ENCODE measurements at places on chromosomes 16 and 17.

- no peak for DNase-seq
- H3K36me3 ChIP-seq: no peaks in the 10 kb centered on the region
- H3K27ac ChIP-seq: no peak overlapping the region
Observed at GRCh38 chr16:61324044-61324443, 712.2 kb downstream of the CDH8 start.

- H3K36me3 ChIP-seq: no peaks in the 10 kb centered on the region
- H3K27ac ChIP-seq: no peak overlapping the region
- H3K4me3 ChIP-seq: no peak overlapping the region
Observed at GRCh38 chr16:13139661-13140241, 238.4 kb downstream of the SHISA9 start.

DNA sequence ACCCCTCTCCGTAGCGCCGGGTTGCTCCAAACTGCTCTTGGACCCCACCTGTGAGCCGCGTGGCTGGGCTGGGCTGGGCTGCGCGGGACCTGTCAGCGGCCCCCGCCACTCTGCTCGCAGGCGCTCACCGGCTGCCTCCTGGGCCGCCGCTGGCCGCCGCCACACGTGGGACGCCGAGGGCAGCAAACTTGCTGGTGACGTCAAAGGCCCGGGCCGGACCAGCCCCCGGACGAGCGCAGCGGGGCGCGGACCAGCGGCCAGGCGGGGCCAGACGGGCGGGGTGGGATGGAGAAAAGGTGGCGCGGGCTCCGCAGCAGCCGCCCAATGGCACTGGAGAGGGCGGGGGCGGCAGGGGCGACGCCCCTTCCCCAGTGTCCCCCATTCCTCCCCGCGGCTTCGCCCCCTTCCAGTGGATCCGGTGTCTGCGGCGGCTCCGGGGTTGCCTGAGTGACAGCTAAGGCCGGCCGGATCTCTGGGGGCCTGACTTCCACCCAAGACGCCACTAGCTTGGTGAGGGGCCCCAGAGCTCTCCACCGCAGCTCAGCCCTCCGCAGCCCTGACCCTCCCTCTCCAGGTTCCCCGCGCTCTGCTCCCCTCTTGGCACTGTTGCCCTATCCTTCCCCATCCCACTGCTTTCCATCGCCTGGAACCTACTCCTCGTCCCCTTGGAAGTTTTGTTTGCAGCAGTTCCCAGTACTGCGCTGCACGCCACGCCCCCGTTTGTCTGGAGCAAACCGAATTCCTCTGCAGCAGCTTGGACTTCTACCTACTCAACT, at the start of gene HS3ST3A1:
TSS of gene HS3ST3A1 (minus strand) at position 154 of the 776 bp plus-strand sequence. CDS start 800 bp downstream, outside the sequence.
- no peaks in the 10 kb centered on the region for H3K36me3 ChIP-seq
- H3K27me3 ChIP-seq: peaks cover 55% of the 10 kb centered on the region
- peak within 1 kb of the TSS; percentile 83 for H3K4me3 ChIP-seq
- H3K4me1 ChIP-seq: peaks cover 9% of the 10 kb centered on the region
- peak within 1 kb of the TSS; percentile 42 for H3K27ac ChIP-seq

- peaks cover 13% of the 10 kb centered on the region for H3K4me1 ChIP-seq
- no peaks in the 10 kb centered on the region for H3K27me3 ChIP-seq
- no peak overlapping the region for H3K27ac ChIP-seq
- DNase-seq: no peak
- H3K4me3 ChIP-seq: no peak overlapping the region
- H3K36me3 ChIP-seq: peaks cover 41% of the 10 kb centered on the region
Observed at GRCh38 chr16:48282636-48283263, 35.4 kb upstream of the ABCC11 start.

- H3K27ac ChIP-seq: no peak overlapping the region
- no peaks in the 10 kb centered on the region for H3K4me1 ChIP-seq
- no peaks in the 10 kb centered on the region for H3K36me3 ChIP-seq
- peaks cover 2% of the 10 kb centered on the region for H3K27me3 ChIP-seq
Observed at GRCh38 chr17:61196302-61196704, 203.3 kb upstream of the TBX2 start.

DNA sequence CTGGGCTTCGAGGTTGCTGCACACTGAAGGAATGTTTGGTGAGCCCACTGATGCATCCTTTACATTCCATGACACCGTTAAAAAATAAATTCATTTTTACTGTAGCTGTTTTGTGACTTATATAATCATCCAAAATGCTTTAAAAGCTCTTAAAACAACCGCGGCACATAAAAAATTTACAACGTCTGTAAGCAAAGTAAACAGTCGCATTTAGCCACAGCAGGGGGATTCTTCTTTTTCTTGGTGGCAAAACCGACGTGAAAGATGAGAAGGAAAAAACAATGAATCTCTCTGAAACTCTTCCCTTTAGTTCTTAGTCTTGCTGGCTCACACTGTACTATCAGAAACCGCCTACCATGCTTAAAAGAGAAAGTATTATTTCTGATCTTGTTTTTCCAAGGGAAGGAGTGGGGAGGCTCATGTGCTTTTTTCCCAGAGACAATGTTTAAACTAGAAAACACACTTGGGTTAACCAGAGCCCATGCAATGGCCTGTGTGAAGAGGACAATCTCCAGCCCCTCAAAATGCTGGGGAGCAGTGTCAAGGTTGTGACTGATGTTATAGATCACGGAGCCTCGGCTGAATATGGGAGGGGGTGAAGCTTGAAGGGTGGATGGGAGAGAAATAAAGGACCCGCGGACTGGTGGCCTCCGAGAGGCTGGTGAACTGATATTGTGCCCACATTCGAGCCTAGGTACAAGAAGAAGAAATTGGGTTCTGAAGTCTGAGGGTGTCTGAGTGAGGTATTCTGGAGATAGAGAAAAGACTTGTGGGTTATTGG, 91.1 kb downstream of the IRF8 start:
- DNase-seq: no peak
- H3K4me3 ChIP-seq: peak overlapping the region; percentile 38
- H3K27me3 ChIP-seq: peaks cover 1% of the 10 kb centered on the region
- H3K36me3 ChIP-seq: peaks cover 5% of the 10 kb centered on the region

DNA sequence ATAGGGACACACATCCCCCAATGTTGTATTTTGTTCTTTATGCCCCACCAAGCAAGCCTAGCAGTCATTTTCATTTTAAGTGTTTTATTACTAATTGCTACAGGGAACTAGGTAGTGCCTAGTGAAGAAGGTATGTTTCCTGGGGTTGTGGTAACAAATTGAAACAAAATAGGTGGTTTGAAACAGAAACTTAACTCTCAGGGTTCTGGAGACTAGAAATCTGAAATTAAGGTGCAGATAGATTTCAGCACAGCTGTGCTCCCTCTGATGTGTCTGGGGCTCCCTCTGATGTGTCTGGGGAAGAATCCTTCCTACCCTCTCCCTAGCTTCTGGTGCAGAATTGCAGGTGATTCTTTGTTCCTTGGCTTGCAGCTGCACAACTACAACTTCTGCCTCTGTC, 390.1 kb downstream of the ZFHX3 start:
- H3K27me3 ChIP-seq: no peaks in the 10 kb centered on the region
- H3K4me3 ChIP-seq: no peak overlapping the region
- peaks cover 37% of the 10 kb centered on the region for H3K4me1 ChIP-seq

DNA sequence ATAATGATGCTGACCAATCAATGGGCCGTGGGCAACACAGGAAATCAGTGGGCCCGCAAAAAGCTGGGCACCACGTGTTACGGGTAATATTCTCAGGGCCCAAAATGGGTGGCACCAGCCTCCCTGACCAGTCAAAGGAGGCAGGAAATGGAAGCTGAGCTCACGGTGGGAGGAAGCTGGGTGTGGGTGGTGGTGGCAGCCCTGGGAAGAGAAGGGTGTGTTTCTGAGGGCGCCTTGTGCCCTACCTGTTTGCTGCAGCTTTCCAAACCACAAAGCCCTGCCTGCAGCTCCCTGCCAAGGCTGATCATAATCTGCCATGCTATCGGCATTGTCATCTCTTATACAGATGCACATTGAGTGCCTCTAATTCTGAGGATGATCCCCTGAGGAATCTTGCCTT, 457.9 kb downstream of the SLC39A11 start:
- H3K4me1 ChIP-seq: peaks cover 14% of the 10 kb centered on the region
- no peak overlapping the region for H3K27ac ChIP-seq
- H3K36me3 ChIP-seq: no peaks in the 10 kb centered on the region
- DNase-seq: no peak
- H3K27me3 ChIP-seq: peaks cover 3% of the 10 kb centered on the region

DNA sequence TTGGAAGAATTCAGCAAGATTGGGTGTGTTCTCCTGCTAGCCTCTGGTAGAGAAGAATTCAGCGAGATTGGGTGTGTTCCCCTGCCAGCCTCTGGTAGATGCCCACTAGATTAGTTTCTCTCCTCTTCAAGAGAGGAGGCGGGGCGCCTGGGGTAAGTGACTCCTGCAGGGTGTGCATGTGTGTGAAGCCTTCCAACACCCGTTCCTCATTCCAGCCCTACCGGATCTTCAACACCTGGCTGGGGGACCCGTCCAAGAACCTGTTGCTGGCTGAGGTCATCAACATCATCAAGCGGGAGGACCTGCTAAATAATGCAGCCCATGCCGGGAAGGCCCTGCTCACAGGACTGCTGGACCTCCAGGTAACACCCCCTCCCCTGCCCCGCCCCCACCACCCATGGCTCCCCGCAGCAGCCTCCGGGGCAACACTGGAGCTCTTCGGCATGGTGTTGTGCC, 21.3 kb downstream of the TMEM186 start:
- no peak overlapping the region for H3K4me3 ChIP-seq
- no peak overlapping the region for H3K27ac ChIP-seq
- no peaks in the 10 kb centered on the region for H3K27me3 ChIP-seq
- no peaks in the 10 kb centered on the region for H3K4me1 ChIP-seq
- DNase-seq: no peak
- peaks cover 6% of the 10 kb centered on the region for H3K36me3 ChIP-seq

- no peak overlapping the region for H3K4me3 ChIP-seq
- no peaks in the 10 kb centered on the region for H3K4me1 ChIP-seq
- peaks cover 7% of the 10 kb centered on the region for H3K27me3 ChIP-seq
- H3K36me3 ChIP-seq: no peaks in the 10 kb centered on the region
- no peak for DNase-seq
Observed at GRCh38 chr17:31579265-31579664, 187.8 kb downstream of the RAB11FIP4 start.

DNA sequence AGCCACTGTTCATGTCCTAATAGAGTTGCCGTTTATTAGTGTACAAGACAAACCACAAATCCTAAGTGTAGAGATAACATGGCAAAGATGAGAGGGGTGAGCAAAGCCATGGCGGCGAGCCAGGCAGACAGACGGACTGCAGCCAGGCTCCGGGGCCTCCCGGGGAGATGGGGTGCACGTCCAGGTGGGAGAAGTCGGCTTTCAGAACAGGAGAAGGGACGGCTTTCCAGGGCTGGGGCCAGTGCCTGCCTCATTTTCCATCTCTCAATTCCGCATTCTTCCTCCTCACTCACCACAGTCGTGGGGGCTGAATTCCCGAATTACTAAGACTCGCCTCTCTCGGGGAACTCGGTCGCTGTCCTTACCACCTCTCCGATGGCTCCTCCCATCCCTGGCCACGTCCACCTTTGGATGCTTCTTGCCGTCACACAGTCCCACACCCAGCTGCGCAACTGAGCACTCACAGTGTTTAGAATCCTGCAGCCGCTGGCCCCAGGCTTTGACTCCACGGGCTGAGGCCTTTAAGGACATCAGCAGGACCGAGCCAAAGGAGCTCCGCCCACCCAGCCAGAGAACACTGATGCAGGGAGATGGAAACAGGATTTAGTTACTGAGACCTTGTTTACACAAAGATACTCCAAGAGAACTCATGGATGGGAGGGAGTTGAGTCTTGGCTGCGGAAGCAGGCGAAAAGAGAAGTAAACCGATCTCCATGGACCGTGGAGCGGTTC, 59.7 kb downstream of the RNF112 start:
- DNase-seq: no peak
- peaks cover 1% of the 10 kb centered on the region for H3K36me3 ChIP-seq
- no peaks in the 10 kb centered on the region for H3K4me1 ChIP-seq
- H3K27me3 ChIP-seq: peaks cover 1% of the 10 kb centered on the region
- H3K27ac ChIP-seq: no peak overlapping the region

DNA sequence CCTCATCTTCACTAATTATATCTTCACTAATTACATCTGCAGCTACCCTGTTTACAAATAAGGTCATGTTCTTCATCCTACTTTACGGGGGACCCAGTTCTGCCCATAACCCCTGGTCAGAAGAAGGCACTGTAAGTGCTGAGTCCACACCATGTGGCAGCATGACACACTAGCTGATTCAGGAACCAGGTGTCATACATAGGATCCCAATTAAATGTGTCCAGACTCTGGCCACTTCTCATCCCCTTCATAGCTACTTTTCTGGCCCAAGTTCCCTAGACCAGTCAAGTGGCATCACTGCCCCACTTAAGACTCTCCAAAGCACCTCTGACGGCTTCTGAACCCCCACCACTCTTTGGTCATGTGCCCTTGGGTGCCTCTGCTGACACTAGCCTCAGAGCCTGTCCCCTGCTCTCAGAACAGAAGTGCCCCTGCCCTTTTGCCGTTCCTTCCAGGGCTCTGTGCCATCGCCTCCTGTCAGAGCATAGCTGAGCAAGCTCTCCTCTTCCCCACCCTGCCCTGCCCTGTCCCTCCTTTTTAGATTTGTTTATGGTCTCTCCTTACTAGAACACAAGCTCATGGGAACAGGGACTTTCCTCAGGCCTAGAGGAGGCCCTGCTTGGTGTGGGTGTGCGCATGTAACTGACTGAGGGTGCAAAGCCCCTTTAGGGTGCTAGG, 61.1 kb downstream of the B9D1 start:
- H3K4me3 ChIP-seq: no peak overlapping the region
- H3K4me1 ChIP-seq: peaks cover 20% of the 10 kb centered on the region
- no peak for DNase-seq

DNA sequence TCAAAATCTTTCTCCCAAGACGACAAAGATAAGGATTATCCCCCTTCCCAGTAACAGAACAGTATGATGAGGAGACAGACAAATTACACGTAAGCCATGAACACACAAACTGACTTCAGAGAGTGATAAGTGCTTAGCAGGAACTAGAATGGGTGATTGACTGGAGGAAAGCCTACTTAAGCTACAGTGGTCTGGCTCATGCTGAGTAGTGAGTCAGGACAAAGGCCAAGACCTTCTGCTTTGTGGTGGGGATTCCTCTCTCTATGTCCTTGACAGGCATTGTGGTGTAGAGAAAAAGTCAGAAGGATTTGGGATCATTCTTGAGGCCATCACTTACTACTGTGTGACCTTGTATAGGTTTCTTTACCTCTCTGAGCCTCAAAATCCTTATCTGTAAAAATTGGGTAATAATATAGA, 381.9 kb upstream of the CCL2 start:
- no peak overlapping the region for H3K27ac ChIP-seq
- H3K36me3 ChIP-seq: no peaks in the 10 kb centered on the region
- no peaks in the 10 kb centered on the region for H3K4me1 ChIP-seq
- H3K27me3 ChIP-seq: no peaks in the 10 kb centered on the region
- no peak overlapping the region for H3K4me3 ChIP-seq

GRCh38 chr16:57759541-57760356, 24.2 kb downstream of the KATNB1 start:
- H3K27me3 ChIP-seq: no peaks in the 10 kb centered on the region
- H3K4me3 ChIP-seq: no peak overlapping the region
- no peak for DNase-seq
- no peaks in the 10 kb centered on the region for H3K4me1 ChIP-seq

- no peak for DNase-seq
- no peaks in the 10 kb centered on the region for H3K4me1 ChIP-seq
- no peaks in the 10 kb centered on the region for H3K36me3 ChIP-seq
- H3K4me3 ChIP-seq: no peak overlapping the region
- H3K27me3 ChIP-seq: no peaks in the 10 kb centered on the region
Observed at GRCh38 chr17:16889088-16889465, 82.8 kb downstream of the TNFRSF13B start.

GRCh38 chr17:27912964-27913363, 19.8 kb upstream of the LYRM9 start:
- no peak overlapping the region for H3K27ac ChIP-seq
- peaks cover 5% of the 10 kb centered on the region for H3K27me3 ChIP-seq
- DNase-seq: no peak
- no peaks in the 10 kb centered on the region for H3K36me3 ChIP-seq

- no peak overlapping the region for H3K27ac ChIP-seq
- H3K27me3 ChIP-seq: no peaks in the 10 kb centered on the region
- no peaks in the 10 kb centered on the region for H3K36me3 ChIP-seq
- DNase-seq: no peak
- H3K4me1 ChIP-seq: no peaks in the 10 kb centered on the region
- H3K4me3 ChIP-seq: no peak overlapping the region
Observed at GRCh38 chr16:20042848-20043247, 30.8 kb downstream of the GPR139 start.

All from activated T-helper 1 cell treated with anti-CD3 and anti-CD28 coated beads, Interleukin-12 subunit alpha, Interleukin-12 subunit beta, Interleukin-2, Interleukin-4 antibody, amounts not matched to agents 30 ng/mL and 10 ng/mL and 1 ng/mL, durations not matched to agents 14 hours and 24 hours and 36 hours (primary cell).